ENCODE measurements at places on chromosomes 12 and 14.

DNA sequence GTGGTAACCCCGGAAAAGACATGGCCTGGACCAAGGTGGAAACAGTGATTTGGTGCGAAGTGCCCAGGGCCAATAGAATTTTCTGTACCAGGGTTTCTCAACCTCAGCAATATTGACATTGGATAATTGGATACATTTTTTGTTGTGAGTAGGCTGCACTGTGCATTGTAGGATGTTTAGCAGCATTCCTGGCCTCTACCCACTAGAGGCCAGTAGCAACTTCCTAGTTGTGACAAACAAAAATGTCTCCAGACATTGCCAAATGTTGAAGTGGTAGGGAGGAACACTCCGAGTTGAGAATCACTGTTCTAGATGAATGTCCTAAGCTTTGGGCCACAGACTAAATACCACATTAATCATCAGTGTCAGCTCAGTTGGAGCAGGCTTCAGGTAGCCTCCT lies 6.2 kb upstream of the CGRRF1 start:
- peak; percentile 46 for DNase-seq

DNA sequence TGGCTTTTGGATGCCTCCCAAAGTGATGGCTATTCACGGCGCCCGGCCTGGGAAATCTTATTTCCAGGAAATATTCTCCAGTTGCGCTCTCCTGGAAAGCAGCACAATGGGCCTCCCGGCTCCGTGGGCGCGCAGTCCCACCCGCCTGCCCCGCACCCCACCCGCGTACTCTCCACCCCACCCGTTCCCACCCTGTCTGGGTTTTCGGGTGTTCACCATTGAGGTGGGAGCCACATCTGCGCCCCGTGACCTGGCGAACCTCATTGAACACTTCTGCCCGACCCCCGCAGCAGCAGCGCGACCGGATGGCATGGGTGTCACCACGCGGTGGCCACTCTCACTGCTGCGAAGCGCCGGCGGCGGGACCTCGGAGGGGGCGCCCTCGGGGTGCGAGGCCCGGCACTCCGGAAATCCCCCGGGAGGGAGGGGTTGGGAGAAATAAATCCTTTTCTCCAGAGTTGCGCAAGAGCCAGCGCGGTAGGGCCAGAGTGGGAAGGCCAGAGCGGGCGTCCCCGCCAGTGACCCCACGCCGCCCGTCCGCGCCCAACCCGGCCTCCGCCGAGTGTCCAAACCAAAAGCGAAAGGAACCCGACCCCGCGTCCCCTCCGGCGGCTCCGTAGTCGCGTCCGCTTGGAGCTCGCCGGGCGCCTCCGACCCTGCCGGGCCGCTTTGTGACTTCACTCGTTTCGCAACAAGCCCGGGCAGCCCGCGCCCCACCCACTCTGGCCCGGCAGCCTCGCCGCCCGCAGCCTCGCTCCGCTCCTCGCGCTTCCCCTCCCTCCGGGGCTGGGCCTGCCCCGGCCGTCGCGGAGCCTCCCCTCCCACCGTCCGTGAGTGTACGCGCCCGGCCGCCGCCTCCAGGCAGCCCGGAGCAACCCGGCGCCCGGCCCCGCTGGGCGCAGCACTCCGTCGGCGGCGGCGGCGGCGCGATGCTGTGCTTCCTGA lies at the start of gene DRAM1:
Gene DRAM1 (plus strand): TSS at position 720 of the 945 bp plus-strand sequence. CDS start 210 bp downstream, at position 930.
- peak; percentile 86 for DNase-seq

- no peak for DNase-seq
Measured at GRCh38 chr12:68327896-68328295, 4.3 kb downstream of the MDM1 start.

- no peak for DNase-seq
Measured at GRCh38 chr12:66296176-66296683, 6.1 kb upstream of the HELB start.

- DNase-seq = no peak
Measured at GRCh38 chr12:114713466-114714215, 29.7 kb upstream of the TBX3 start.

DNA sequence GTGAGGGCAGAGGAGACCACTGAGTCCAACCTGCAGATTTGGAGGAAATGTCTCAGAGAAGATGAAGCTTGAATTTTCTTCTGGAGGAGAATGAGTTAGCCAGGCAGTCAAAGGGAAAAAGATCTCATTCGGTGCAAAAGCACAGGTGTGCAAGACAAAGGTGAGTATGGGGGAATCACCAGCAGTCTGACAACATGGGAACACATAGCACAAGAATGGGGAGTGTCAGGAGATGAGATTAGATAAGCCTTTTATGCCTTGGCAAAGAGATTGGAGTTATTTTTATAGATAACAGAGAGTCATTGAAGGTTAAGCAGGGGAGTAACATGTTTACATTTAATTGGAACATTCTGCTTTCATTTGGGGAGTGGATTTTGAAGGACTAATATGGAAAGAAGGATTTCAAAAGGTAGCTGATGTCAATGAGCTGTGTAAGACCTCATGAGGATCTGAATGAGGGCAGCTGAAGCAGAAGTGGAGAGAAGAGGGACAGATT lies 171.3 kb upstream of the NTF3 start:
- no peak for DNase-seq

DNA sequence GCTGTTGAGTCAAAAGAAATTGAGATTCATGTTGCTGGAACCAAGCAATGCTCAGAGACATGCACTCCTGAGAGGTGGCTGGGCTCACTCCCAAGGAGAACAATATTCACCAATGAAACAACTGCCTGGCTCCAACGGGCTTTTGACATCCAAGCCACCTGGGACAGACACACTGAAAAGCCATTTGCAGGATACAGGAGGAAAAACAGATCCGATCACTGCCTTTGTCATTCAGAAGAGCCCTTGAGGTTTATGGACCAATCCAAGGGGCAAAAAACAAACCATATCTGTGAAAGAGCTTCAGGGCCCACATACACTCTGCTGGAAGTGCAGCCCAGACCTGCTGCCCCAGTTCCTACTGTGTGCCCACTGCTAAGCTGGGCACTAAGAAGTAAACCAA lies 277.5 kb downstream of the NUAK1 start:
- no peak for DNase-seq

GRCh38 chr12:4564818-4565217 lies 2.8 kb downstream of the DYRK4 start:
- DNase-seq = no peak

DNA sequence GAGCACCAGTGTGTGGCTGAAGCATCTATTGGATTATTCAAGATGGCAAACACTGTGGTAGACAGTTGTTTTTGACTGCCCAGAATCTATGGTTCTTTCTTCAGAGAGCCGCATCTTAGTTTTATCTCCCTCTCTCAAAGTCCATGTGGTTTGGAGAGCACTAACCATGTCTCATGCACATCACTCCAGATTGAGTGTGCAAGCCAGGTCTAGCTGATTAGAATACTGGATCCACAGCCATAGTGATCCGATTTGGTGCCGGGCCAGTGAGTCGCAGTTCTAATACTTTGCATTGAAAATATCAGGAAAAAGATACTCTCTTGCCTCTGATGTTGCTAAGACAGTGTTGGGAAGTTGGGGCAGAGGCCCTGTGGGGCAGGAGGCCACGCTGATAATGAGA lies 4.6 kb upstream of the SBNO1 start:
- no peak for DNase-seq

DNA sequence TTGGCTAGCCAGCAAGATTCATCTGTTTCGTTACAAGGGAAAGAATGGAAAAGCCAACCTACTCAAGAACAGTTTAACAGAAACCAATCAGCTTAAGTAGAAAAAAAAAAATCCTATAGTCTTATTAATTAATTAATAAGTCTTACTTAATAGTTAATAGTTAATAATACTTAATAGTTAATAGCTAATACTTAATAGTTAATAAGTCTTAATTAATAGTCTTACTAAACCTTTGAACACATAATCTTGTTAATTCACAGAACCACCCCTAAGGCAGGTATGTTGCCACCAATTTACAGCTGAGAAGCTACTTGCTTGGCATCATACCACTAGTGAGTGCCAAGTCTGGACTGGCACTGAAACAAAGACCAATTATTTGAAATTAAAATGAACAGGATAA lies 19.9 kb downstream of the MFAP5 start:
- no peak for DNase-seq

GRCh38 chr14:98510392-98510791 lies 761.6 kb downstream of the BCL11B start:
- DNase-seq = no peak

GRCh38 chr12:107646436-107646835 lies 39.2 kb upstream of the PWP1 start:
- DNase-seq = no peak

DNA sequence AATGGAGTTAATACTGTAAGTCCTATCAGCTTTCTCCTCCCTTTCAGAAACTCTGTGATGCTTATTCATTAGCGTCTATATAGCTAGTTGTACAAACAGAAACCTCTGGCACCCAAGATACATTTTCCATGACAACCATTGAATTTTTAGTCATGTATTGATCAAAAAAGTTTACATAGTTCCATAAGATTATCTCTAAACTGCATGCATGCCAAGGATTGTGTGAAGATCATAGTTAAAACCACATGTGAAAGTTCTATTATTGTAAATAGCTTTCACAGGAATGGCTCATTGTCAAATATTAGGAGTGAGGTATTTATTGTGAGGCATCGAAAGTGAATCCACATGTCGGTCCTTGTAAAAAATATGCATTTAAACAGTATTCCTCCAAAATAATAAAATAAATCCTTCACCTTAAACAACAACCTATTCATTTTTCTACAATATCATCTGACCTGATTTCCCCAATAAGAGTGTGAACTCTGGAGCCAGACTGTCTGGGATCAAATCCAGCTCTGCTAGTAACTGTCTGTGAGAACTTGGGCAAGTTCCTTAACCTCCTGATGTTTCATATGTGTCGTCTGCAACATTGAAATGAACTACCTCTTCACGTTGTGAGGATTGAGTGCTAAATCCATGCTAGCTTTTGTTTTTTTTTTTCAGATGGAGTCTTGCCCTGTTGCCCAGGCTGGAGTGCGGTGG lies 10.6 kb upstream of the CDKL1 start:
- DNase-seq = no peak

- no peak for DNase-seq
Measured at GRCh38 chr14:58656671-58657411, 19.1 kb downstream of the DACT1 start.

GRCh38 chr12:93813972-93814821 lies 137.0 kb downstream of the CRADD start:
- DNase-seq = peak; percentile 64

- DNase-seq = no peak
Measured at GRCh38 chr14:51546099-51546498, 105.6 kb upstream of the FRMD6 start.

DNA sequence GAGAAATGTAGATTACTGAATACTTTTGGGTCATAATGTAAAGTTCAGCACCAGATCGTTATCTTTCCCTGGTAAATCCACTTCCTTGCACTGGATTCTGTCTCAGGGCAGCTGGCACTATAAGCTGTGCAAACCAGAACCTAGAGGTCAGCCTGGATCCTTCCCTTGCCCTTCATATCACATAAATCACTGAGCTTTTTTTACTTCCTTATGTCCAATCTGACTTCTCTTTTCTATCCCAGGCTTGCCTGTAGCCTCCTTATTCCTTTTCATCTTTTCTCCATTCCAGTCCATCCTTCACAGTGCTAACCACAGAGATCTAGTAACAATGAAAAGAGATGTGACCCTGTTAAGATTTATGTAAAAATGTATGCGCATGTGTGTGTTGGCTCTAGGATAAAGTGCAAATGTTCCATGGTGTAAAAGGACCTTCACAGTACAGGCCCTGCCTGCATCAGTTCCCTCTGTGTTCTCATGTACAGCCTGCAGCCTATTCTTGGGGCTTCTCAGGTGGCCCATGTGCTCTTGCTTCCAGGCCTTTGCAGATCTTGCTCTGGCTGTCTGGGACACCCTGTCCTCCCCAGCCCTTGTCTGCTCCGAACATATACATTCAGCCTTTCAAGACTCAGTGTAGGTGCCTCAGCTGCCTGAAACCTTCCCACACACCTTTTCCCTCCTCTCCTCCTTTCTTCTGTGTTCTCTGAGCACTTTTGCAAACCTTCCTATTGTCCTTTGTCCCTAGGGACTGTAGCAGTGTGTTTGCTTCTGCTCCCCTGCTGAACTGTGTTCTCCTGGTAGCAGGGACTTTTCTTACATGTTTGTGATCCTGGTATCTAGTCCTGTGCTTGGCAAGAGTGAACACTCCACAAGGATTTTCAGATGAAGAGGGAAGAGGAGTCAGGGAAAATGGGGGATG lies 30.0 kb downstream of the PELI2 start:
- no peak for DNase-seq

DNA sequence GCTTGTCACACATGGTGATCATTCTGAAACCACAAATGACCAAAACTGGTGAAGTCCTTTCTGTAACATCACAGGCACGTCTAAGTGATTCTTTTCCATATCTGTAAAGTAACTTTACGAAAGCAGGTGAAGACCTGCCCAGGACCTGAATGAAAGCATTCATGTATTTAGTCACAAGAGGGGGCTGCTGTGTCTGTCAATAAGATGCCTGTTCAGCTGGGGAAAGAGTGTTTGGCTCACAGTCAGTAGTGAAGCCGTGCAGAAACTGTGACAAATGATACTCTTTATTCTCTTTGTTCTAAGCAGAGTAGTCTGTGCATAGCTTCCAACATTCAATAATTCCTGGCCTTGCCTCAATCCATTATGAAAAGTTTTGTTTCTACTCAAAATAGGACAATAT lies 373.5 kb upstream of the OR4E1 start:
- DNase-seq = no peak

DNA sequence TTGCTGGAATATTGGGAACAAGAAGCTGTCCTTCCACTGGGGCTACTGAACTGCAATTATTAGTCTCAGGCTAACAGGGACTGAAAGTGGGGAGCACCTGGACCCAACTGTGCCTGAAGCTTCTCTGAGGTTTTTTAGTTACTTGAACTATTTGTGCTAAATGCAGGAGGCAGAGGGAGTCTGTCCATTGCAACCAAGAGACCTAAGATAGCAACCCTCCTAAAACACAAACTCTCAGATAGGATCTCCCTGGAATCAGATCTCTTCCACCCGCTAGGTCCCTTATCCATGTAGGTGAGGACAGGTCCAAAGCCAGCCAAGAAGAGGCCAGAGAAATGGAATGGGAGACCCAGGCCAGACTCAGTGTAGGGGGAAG lies 58.1 kb downstream of the NCOR2 start:
- no peak for DNase-seq

DNA sequence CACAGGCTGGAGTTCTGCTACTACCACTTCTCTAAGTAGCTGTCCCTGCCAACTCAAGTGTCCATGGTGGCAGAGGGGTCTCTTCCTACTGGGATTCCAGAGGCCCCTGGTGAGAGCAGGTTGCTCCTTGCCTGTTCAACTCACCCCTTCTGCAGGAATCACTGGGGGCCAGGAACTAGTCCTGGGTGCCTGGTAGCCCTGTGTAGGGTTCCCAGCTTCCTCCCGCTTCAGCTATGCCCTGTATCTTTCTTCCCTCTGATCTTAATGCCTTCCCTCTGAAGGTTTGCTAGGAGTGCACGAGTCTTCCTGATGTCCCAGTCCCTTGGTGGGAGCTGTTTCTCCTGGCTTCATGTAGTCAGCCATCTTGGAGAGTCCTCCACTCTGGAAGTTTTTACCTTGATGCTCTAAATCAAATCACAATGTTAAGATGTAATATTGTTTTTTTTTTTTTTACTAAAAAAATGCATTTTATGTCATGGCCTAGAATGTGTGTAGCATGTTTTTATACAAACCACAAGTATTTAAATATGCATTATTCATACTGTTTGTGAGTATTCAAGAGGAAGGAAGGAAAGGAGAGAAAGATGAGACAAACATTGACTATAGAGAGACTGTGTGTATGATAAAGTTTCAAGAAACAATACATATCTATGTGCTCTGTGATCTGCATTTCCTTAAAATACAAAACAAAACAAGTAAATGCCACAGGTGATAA lies 54.7 kb downstream of the FRS2 start:
- DNase-seq = no peak
